ENCODE measurements at places on chromosomes 12 and 14.
A peak's percentile ranks its signal among the peaks of the same experiment; 100 is the strongest.

GRCh38 chr12:54680374-54680773, 32.2 kb upstream of the DCD start:
- DNase-seq, result peak; percentile 54

DNA sequence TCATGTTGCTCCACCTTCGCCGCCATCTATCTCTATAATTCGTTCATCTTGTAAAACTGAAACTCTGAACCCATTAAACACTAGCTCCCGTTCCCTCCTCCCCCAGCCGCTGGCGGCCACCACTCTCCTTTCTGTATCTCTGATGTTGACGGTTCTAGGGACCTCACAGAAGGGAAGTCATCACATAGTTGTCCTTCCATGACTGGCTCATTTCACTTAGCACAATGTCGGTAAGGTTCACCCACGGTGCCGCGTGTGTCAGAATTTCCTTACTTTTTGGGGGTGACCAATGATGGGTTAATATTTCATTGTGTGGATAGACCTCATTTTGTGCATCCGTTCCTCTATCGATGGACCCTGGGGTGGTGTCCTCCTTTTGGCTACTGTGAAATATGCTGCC, 2.0 kb upstream of the CACNA2D4 start:
- no peak for DNase-seq

DNA sequence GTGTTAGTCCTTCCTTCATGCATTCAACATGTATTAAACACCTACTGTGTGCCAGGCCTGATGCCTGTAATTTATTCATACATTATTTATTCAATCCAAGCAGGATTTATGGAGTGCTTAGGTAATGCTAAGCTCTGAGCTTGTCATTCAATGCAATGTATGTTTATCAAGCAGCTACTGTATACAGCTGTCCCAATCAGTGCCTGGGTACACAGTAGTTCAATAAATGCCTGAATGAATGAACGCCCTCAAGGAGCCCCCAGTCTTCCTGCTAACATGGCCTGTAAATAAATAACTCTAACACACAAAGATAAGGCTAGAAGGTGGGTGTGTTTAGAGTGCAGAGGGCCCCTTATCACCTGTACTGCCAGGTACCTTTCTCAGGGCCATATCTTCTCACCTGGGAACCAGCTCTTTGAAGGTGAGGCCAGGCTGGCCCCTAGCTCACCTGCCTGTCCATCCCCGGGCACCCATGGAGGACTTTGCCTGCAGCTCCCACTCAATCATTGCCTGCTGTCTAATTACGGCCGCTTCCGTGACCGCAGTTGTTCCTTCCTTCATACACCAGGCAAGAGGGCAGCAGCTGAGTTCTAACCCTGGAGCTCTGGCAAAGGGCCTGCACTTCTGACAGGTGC, 20.0 kb upstream of the KDM2B start:
- DNase-seq, result no peak

DNA sequence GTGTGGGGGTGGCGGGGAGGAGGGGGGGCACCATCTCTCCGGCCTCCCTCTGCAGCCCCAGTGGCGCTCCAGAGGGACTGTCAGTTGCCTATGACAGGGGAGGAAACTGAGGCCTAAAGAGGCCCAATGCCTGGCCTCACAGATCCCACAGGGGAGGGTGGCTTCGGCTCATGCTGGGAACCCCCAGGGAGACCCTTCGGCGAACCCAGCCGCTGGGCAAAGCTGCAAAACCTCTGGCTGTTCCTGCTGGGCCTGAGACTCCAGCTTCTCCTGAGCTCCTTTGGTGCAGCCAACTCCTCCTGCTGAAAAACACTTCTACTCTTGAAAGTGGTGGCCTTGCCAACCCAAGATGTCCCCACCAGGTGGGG, 170.1 kb upstream of the RTL1 start:
- DNase-seq, result no peak

DNA sequence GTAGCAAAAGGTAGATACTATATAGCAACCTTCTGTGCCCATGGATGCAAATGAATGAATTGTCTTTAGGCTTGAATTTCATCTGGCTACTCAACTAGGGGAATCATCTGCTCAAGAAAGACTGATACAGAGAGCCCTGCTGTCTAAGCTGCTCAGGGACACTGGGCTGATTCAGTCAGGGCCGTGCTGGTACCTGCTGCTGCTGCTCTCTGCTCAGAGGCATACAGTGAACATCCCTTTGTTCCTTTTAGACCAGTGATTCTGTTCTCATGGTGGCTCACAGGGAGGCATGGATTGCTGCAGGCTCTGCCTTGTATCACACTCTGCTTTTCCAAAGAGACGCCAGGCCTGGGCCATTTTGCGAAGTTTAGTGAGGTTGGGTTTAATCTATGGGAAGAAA, 14.1 kb downstream of the EIF2B2 start:
- DNase-seq, result no peak

GRCh38 chr14:99277530-99277929, 5.5 kb upstream of the BCL11B start:
- no peak for DNase-seq

GRCh38 chr12:78563826-78564225, 300.7 kb upstream of the SYT1 start:
- DNase-seq, result no peak

DNA sequence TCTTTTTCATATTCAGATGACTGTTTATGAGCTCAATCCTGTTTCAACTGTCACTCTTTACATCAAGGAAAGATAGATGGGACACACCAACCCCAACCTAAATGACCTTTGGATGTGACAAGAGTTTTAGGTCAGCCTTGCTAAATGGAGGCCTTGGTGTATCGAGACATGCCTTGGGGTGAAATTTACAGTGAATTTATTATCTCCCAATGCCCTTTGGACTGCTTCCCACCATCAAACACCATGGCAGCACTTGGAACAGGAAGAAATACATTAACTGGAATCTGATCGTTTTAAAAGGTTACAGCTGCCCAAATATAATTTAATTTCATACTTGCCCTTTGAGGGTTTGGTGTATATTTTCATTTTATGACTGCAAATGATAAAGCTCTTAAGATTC, 327.6 kb downstream of the SOX5 start:
- no peak for DNase-seq

- no peak for DNase-seq
Observed at GRCh38 chr14:89249065-89249695, 167.9 kb downstream of the FOXN3 start.

- DNase-seq, result no peak
Observed at GRCh38 chr14:37048666-37049071, 123.7 kb downstream of the SLC25A21 start.

DNA sequence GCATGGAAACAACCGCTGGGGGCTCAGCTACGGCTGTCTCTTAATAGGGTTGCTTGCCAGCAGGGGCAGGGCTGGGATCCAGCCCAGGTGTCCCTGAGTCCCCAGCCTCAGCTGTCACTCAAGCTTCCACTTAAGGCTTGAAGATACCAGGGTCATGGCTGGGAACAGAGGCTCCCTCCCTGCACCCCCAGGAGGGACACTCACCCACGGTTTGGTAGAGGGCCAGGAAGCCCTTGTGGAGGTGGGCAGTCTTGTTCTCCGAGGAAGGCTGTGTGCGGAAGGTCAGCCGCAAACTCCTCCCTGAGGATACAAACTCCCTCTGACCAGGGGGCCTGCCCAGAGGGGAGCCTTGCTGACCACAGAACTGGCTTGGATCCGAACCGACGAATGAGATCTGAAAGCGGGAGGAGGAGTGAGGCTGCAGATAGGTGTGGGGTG, 7.3 kb downstream of the C1RL start:
- DNase-seq, result no peak

Data from activated CD4-positive, alpha-beta T cell treated with anti-CD3 and anti-CD28 coated beads, Interleukin-2, amount 50 U/mL, for 48 hours (primary cell).